ENCODE measurements at places on chromosomes 7 and 10.

- ATAC-seq = no peak
These were observed 107.2 kb upstream of the NPTX2 start for GRCh38 chr7:98509836-98510235.

DNA sequence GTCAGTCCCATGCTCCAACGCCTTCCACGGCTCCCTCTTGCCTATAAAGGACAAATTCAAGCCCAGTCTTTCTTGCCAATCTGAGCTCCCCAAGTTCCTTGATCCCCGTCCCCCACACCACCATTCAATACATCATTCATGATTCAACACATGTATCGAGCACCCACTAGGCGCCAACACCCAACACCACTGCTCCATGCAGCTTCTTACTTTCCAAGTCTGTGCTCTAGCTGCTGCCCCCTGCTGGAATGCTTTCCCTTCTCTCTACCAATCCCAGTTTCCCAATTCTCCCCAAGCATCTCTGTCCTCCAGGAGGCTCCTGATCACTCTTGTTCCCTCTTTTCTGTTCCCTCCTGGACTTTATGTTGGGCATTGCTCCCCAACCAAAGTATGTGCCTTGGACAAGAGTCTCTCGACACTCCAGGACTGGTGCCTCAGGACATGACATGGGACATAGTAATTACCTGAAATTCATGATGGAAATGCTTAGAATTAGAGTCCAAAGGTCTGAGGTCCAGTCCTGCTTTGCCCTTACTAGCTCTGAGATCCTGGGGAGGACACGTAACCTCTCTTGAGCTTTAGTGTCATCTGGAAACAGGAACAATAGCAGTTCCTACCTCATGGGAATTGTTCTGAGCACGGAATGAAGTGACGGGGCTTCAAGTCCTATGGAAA lies 172.7 kb downstream of the NEURL1 start:
- peak; percentile 24 for ATAC-seq

DNA sequence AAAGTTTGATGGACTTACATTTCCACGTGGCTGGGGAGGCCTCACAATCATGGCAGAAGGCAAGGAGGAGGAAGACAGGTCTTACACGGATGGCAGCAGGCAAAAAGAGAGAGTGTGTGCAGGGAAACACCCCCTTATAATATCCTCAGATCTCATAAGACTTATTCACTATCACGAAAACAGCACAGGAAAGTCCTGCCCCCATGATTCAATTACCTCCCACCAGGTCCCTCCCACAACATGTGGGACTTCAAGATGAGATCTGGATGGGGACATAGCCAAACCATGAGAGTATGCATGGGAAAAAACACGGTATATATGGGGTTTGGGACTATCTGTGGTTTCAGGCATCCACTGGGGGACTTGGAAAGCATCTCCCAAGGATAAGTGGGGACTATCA lies 78.0 kb downstream of the PLXNA4 start:
- no peak for ATAC-seq

DNA sequence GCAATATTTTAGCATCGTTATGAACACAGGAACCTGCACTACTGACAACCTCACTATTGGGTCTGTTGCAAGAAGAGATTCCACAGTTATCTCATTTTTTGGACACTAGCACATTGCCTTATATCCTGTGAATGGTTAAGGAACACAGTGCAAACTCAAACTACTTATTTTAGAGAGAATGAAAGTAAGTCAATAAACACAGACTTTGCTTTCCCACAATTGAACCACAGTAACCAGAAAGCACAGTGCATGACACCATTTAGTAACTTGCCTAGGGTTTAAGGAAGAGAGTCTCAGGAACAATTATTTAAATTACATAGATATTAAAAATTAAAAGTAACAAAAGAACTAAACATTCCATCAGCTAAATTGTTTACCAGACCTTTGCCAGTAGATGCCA lies 468.8 kb downstream of the ZWINT start:
- no peak for ATAC-seq

- no peak for ATAC-seq
These were observed 119.8 kb upstream of the NPVF start for GRCh38 chr7:25348104-25348503.

DNA sequence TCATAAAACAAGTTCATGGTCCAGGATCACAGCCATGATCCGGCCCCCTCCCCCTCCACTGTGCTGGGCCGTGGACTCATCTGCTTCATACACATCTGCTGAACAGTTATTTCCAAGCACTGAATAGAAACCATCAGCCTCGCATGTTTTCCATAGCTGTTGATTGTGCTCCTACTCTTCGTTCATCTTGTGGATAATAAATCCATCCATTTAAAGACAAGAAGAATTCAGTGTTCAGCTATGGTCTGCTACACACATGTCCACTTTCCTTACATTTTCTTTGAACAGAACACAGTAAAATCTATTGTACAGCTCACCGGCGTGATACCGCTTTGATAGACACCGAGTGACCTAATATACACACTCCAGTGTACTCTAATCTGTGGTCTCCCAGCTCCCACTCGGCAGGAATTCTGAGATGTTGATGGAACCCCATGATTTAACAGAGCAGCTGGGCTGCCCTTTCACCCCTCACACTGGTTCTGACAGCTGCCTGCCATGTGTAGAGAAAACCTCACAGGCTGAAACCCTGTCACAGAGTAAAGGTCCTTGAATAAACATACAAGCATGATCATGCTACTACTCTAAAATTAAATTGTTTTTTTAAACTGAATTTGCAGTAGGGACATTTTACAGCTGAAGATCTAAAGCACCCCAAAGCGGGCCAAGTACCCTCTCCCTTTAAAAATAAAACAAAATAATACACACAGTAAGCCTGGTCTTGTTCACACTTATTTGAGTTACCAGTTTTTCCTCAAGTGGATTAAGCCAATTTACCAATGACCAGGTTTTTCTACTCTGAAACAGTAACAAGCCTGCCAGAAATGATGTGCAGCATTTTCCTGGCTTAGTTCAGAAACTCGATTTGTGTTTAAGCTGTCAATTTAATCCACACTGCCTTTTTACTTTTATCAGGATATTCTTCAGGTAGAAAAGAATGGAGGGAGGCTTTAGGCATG lies 95.1 kb upstream of the FZD1 start:
- no peak for ATAC-seq

DNA sequence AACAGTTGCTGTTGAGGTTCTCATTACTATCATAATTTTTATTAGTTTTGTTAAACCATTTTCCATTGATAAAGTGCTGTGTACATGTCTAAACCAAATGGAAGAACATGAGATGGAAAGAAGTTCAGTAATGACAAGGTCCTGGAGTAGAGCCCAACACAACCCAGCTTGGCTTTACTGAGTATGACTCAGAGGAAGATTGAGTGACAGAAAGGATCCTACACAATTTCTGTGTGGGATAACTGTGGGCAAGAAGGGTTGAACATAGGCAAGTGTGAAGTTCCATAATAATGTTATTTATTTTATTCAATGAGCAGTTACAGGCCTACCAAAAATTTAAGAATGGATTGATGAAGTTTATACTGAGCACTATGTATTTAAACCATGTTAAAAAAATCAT lies 15.9 kb downstream of the PRKG1 start:
- ATAC-seq = no peak
